ENCODE measurements at places on chromosomes 7 and 10. TPM values are rescaled to one million over a fixed set of nuclear protein-coding genes. Genes with fewer than 3 reads are reported as not detected.

- no peak for DNase-seq
Observed at GRCh38 chr7:112252141-112252540, 45.6 kb downstream of the ZNF277 start.

The ASZ1 gene
- total RNA-seq = not detected

The STAG3 gene
- total RNA-seq = 0.07 TPM

The OR6B1 gene
- total RNA-seq = not detected

GRCh38 chr10:32943854-32944661, 14.0 kb downstream of the ITGB1 start:
- DNase-seq = no peak

DNA sequence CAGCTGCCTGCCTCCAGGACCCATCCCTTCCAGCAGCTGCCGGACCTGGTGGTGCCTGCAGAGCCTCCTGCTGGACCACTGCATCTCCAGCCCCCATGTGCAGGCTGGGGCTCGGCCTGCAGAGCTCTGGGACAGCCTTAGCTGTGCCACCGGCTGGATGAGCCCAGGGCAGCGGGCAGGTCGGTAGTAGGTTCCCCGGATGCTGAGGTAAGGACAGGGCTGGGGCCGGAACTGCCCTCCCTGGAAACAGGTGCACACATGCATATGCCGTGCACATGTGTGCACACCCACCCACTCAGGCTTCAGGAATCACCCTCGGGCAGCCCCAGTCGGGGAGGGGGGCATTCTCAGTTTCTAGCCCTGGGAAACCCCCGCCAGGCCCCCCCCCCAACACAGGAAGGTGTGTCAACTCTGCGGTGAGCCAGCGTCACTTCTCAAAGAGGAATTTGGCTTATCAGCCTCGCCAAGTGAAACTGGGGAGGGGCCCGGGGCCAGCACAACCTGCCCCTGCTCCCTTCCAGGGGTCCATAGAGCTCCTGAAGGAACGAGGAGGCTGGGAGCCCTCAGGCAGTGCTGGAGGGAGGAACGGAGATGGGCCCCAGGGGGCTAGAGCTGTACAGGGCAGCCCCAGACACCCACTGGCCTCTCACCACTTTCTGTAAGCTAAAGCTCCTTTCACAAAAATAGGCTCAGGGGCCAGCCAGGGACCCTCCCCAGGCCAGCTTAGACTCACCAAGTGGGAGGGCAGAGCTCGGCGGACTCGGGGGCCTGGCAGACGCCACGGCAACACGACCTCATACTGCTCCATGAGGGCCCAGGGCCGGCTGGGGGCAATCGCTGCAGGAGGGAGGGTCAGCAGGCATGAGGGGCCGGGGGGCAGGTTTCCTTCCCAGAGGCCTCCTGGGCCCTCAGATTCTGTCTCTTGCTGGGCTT, 1.7 kb downstream of the ADAM8 start:
- DNase-seq = peak; percentile 77

DNA sequence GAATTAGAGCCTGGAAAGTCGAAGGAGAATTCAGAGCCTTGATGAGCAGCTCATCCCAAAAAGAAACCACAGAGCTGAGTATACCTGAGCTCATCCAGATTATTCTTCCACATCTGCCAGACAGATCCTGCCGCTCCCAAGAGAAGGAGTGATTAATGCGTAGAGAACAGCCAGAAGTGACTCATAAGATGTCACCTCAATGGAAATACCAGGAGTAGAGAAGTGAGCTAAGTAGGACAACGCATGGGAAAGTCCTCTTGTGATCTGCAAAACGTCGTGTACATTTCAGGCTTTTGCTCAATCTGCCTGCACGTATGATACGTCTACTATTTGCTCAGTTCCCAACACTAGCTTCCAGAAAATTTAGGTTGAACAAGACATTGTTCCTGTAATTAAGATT, 230.5 kb upstream of the AUTS2 start:
- DNase-seq = no peak

GRCh38 chr7:77899516-77899915, 100.9 kb downstream of the PHTF2 start:
- DNase-seq = no peak

DNA sequence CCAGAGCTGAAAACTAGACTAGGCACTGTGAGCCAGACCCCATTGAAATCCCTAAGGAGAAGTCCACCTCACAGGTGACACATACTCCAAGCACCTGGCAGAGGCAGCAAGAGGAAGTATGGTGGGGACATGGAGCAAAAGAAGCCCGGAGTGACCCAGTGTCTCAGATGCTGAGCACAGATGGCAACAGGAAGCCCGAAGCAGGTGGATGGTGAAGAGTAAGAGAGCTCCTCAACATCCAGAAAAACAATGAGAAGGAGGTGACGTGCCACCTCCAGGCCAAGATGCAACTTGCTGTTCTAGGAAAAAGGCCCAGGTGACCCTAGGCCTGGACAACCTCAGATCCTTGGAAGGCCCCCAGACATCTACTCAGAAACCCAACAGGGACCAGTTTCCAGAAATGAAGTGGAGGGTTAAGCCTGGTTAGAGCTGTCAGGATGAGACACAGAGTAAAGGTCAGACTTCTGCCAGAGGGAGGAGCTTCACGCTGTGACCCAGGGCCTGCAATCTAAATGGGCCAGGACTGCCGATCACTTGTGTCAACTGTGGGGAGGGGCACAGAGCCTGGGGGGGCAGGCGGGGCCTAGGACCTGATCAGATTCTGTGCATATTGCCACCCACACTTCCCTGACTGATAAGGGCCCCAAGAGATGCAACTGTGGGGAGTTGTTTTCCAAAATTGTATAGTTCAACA, 2.4 kb upstream of the COBL start:
- no peak for DNase-seq

The PAX4 gene
- total RNA-seq = not detected

GRCh38 chr7:112521942-112522341, 41.2 kb downstream of the LSMEM1 start:
- no peak for DNase-seq

- DNase-seq = no peak
Observed at GRCh38 chr7:22387583-22387982, 30.6 kb upstream of the RAPGEF5 start.

DNA sequence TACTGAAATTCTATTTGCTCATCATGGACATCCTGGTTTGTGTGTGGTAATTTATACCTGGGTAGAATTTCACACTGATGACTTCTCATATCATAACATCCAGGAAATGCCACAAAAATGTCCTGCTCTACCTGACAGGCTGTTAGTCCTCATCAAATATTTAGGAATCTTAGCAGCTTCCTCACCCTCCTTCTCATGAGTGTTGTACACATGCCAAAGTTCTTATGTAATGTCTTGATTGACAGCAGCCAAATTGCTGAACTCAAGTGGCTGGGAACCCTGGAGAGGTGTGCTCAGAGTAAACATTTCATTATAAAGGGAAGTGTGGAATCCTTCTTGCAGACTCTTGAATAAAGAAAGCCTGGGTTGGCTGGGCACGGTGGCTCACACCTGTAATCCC, 8.9 kb downstream of the EEPD1 start:
- peak; percentile 98 for DNase-seq

The SERPINE1 gene
- 46.1 TPM for total RNA-seq

- DNase-seq = no peak
Observed at GRCh38 chr7:34168013-34168412, 262.7 kb downstream of the BMPER start.

The KEL gene
- total RNA-seq = not detected

DNA sequence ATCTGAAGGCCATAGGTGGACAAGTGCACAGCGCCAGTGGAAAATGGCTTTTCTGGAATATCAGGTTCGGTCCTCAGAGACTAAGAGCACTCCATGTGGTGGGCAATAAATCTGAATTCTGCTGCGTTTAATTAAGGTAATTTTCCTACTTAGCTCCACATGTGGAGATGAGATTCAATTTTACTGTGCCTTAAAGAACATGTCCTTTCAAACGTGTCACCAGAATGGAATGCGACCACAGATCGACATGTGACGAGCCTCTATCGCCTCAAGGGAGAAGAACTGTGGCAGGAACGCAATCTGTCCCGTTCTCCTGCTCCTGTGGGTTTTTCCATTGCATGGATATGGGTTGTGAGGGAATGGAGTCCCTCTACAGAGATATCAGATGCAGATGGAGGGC, 205.3 kb upstream of the ZNF32 start:
- peak; percentile 84 for DNase-seq

The DGKI gene
- 0.52 TPM for total RNA-seq

All from PC-3 (cell line).